ENCODE measurements at places on chromosomes 7 and 10.
A peak's percentile ranks its signal among the peaks of the same experiment; 100 is the strongest.

DNA sequence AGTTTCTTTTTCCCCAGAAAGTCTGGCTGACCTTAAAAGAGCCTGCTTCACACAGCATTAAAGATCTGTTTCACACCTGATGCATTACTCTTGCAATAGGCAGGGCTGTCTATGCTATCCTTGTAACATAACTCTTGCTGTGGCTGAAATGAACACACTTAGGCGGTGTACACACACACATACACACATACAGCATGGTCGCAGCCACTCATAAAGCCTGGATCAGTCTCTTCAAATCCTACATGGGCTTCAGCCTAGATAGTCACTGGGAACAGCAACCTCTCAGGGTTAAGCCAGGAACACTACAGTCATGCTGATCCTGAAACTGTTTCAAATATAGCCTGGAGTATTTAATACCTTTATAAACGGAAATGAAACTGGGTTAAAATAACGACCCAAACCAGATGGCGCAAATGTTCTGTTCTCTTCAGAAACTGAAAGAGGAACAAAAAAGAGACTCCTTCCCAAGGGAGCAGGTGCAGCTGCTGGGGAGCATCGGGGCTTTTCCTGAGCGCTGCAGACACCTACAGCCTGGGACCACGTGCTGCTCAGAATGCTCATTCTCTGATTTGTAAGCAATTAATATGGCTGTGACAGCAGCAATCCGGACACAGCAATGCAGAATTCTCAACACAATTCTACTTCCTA is 61.0 kb upstream of the SFMBT2 start:
- no peak for DNase-seq

DNA sequence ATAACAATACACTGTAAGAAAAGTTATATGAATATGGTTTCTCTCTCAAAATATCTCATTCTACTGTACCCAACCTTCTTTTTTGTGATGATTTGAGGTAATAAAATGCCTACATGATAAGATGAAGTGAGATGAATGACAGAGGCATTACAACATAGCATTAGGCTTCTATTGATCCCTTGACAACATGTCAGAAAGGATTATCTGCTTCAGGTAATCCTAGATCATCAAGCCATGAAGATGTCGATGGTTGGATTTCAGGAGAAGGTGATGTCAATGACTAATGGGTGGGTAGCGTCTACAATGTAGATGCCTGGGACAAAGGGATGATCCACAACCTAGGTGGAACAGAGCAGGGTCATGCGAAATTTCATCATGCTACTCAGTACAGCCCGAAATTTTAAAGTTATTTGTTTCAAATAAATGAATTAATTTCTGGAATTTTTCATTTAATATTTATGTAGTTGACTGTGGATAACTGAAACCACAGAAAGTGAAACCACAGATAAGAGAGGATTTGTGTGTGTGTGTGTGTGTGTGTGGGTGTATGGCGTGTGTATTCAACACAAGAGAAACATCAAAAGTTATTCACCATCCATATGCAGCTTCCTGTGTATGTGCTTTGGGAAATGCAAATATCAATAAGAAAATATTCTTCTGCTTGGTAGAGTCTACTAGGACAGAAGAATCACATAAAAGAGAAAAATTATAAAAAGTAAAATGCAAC is 77.0 kb downstream of the MAGI2 start:
- peak; percentile 29 for DNase-seq

- no peak for DNase-seq
Observed at GRCh38 chr7:92851732-92852131, 15.4 kb upstream of the CDK6 start.

- no peak for DNase-seq
Observed at GRCh38 chr7:36615852-36616540, 108.3 kb downstream of the AOAH start.

GRCh38 chr7:395643-396042 is 105.7 kb downstream of the FOXL3 start:
- DNase-seq = no peak

DNA sequence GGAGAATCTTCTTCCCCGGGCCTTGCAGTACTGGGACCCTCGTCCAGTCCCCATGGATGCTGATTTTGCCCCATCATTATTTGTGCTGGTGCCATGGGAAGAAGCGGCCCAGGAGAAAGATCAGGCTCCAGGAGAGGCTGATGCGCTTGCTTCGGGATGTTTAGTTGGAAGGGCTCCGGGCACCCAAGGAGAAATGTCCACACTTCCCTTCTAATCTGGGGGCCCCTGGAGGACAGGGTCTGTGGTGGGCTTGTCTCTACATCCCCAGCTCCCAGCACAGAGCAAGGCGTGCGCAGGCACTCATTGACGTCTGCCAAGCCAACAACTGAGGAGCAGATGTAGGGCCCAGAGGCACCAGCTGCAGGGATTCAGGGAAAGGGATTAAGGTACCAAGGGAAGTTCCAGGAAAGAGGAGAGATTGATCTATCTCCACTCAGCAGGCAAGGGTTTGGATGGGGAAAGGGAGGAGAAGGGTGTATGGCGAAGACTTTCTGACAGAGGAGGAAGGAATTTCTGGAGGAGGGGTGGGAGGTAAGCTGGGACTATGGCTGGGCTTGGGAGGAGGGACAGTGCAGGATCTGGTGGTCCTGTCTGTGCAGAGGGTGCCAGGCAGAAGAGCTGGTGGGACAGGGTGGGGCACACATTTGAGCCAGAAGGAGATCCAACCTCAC is 38.7 kb upstream of the LEP start:
- DNase-seq = no peak

GRCh38 chr10:125089469-125089868 is 70.9 kb downstream of the CTBP2 start:
- no peak for DNase-seq

- no peak for DNase-seq
Observed at GRCh38 chr10:102777711-102778453, 34.1 kb downstream of the WBP1L start.

DNA sequence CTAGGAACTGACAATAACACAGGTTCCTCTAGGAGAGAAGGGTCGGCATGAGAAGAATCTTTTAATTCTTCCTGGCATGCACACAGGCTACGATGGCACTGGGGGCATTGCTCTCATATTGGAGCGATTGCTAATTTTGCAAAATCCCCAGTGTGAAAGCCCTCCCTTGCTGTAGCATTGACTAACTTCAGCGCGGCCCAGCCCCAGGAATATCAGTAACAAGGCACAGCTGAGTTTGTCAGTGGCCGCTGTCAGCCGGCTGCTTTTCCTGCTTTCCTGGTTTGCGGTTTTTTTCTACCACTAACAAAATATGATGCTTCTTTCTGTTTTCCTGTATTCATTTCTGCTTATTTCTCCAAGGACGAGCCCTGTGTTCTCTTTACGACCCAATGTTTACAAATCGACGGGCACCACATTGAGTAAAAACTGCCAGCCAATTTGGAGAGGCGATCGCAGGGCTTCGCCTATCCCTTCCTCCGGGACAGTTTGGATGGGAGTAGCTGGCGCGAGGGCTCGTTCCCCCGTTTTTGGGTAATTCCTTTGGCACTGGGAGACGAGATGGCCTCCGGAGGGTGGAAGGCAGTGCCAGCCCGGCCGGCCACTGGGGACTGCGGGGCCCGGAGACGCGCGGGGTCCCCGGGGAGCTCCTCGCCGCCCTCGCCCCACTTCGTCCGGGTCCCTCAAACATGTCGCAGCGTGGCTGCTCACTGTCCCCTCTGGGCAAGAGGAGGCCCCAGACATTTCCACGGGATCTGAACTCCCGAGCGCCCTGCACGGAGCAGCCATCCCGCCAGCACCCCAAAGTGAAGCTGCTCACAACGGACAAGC is 967 bp downstream of the ADARB2 start:
- DNase-seq = no peak

DNA sequence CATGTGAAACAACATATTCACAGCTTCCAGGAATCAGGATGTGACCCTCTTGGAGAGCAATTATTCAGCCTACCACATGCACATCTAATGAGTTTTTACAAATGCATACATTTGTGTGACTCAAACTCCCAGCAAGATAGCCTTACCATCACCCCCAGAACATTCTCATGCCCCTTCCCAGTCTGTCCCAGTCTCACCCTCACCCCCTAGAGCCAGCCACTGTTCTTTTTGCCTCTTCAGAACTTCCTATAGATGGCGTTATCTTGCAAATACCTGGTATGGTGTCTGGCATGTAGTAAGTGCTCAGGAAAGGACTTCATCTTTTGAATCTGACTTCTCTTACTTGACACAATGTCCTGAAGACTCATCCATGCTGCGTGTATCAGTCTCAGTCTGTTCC is 23.9 kb upstream of the AOC1 start:
- DNase-seq = no peak

DNA sequence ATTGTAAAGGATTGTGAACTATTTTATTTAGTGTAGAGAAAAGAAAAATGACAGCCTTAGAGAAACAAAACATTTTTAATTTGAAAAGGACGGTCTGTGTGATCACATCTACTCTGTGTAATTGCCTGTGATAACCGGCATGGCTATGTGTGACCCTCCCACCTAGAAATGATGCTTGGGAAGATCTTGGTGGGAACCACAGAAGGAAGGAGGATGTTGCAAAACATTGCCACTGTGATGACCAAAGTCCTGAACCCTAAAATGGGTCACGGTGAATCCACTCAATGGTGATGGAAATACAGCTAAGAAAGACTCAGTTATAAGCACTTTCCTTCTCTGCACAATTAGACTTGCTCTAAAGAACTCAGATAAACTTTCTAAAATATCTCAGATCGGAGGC is 221.3 kb upstream of the FRMD4A start:
- no peak for DNase-seq

GRCh38 chr7:99070361-99070760 is 73.5 kb downstream of the SMURF1 start:
- DNase-seq = no peak

- DNase-seq = peak; percentile 71
Observed at GRCh38 chr7:148185041-148185440, 405.5 kb upstream of the C7orf33 start.

GRCh38 chr7:27619492-27619891 is 43.2 kb downstream of the HIBADH start:
- no peak for DNase-seq

DNA sequence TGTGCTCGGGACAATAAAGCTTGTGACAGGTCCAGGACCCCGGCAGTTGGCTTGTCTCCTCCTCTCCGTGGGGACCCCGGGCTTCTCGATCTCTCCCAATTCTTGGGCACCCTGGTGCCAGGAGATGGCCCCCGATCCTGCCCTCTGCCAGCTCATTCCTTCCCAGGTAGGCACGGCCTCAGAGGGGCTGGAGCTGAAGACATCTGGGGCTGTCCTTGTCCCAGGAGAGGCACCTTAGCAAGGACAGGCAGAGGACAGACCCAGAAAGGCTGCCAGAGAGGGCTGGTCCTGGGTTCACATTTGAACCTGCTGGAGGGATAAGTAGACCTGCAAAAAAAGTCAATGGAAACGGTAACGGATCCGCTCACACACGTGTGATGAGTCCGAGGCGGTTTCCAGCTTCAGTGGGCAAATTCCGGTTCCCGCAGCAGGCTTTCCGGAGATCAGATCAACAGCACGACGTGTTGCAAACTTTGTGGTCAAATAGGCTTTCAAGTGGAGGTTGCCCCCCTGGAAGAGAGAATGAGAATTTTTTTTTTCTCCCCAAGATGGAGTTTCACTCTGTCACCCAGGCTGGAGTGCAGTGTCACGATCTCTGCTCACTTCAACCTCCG is 47.7 kb upstream of the GTF2IRD1 start:
- no peak for DNase-seq

GRCh38 chr7:25669281-25669781 is 441.0 kb upstream of the NPVF start:
- no peak for DNase-seq

- DNase-seq = peak; percentile 30
Observed at GRCh38 chr10:125114761-125115391, 45.5 kb downstream of the CTBP2 start.
